ENCODE measurements at places on chromosomes 5 and 9. TPM values are rescaled to one million over a fixed set of nuclear protein-coding genes. Genes with fewer than 3 reads are reported as not detected.

PCAT7 gene
- total RNA-seq = 0.28 TPM

SLC28A3 gene
- 1.0 TPM for total RNA-seq

F12 gene
- total RNA-seq = 4.2 TPM

PALM2AKAP2 gene
- 10.6 TPM for total RNA-seq

ALDH7A1 gene
- 51.8 TPM for total RNA-seq

PCDHGB6 gene
- 7.5 TPM for total RNA-seq

PPP3R2 gene
- not detected for total RNA-seq

- no peaks in the 10 kb centered on the region for H3K36me3 ChIP-seq
- no peaks in the 10 kb centered on the region for H3K27me3 ChIP-seq
- H3K4me1 ChIP-seq = no peaks in the 10 kb centered on the region
- no peak for DNase-seq
- no peak overlapping the region for H3K27ac ChIP-seq
Measured at GRCh38 chr5:137240285-137240684, 258.8 kb downstream of the SPOCK1 start.

GRCh38 chr5:170642776-170643436 lies 139.1 kb downstream of the KCNIP1 start:
- H3K36me3 ChIP-seq = no peaks in the 10 kb centered on the region
- no peak overlapping the region for H3K4me3 ChIP-seq

- H3K4me3 ChIP-seq = no peak overlapping the region
- H3K27ac ChIP-seq = no peak overlapping the region
- no peaks in the 10 kb centered on the region for H3K36me3 ChIP-seq
- no peaks in the 10 kb centered on the region for H3K27me3 ChIP-seq
Measured at GRCh38 chr5:151868451-151868850, 56.2 kb downstream of the GLRA1 start.

DNA sequence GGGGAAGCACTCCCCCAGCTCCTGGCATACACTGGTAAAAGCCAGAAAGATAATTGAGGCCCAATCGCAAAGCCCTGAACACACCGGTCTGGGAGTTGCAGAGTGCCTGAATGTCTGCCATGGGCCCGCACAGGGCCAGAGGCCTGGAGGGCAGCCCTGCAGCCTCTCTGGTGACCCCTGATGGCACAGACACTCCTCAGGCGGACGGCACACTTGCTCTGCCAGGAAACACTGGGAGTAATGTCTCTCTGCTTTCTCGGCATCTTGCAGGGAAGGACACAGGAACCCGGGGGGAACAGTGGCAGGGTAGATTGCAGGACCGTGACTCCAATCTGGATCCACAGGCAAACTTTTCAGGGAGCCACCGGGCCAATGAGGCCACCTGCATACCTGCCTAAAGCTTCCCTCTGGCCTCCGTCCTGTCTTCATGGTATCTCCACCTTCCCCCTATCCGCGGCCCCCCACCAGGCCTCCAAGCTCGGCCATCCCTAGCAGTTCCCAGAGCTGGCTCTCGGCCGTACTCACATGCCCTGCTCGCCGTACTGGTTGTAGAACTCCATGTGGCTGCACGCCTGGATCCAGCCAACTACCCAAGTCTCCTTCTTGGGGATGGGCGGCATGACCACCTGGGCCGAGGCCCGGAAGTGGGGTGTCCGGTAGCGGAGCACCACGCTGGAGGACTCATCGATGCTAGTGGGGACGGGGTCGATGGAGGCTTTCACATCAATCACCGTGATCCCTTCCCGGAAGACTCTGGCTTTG lies 797 bp downstream of the FAM78A start:
- peak overlapping the region; percentile 42 for H3K27ac ChIP-seq
- H3K4me3 ChIP-seq = peak overlapping the region; percentile 43
- no peaks in the 10 kb centered on the region for H3K36me3 ChIP-seq
- peaks cover 2% of the 10 kb centered on the region for H3K27me3 ChIP-seq
- DNase-seq = no peak

DNA sequence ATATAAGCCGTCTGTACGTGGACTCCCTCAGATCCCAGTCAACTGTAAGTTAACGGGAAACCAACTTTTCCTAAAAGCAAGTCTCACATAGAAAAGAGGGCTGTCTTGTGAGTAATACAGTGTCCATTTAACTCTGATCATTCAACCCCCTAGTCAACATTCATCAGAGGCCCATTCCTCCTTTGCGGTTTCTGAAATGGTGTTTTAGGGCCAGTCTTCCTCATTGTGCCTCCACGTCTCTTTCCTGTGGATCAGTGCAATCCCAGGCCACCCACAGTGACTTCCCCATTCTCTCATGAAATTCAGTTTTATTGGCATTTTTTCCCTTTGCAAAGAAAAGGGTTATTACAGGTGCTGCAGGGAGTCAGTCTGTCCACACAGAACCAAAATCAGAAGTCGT lies 261.8 kb downstream of the NR3C1 start:
- no peak for DNase-seq
- H3K4me3 ChIP-seq = no peak overlapping the region
- H3K27ac ChIP-seq = no peak overlapping the region
- no peaks in the 10 kb centered on the region for H3K36me3 ChIP-seq
- H3K27me3 ChIP-seq = no peaks in the 10 kb centered on the region
- H3K4me1 ChIP-seq = no peaks in the 10 kb centered on the region

DNA sequence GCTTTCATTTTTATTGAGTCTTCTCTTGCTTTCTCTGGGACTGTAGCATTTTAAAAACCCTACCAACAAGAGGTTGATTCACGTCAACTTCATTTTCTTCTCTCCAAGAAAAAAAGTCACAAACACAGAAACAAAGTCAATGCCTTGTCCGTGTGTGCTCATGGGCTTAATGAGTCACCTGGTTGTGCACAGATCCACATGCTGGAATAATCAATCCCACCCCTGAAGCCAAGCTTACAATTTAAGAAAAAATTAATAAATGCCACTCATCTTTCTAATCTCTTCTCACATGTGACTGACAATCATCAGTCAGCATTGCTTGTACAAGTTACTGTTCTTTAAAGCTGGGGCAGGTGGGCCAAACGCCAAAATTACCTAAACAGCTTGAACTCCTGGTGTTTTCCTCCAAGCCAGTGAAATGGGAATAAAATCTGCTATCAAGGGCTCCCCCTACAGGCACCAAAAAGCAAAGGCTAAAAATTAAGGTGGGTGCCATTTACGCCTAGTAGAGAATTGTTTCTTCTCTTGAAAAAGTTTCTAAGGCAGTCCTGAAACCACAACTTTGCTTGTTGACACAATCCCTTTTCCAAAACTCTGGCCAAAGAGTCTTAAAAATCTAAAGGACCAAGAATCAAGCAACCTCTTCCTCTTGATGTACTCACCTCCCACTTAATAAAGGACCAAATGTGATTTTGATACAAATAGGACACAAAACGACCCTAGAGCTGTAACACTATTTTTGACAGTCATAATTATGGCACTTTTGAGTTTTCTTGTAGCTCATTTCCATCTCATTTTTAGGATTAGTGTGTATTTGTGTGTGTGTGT lies 21.3 kb downstream of the TRMO start:
- peak; percentile 45 for DNase-seq
- H3K4me3 ChIP-seq = no peak overlapping the region
- H3K27ac ChIP-seq = no peak overlapping the region

DNA sequence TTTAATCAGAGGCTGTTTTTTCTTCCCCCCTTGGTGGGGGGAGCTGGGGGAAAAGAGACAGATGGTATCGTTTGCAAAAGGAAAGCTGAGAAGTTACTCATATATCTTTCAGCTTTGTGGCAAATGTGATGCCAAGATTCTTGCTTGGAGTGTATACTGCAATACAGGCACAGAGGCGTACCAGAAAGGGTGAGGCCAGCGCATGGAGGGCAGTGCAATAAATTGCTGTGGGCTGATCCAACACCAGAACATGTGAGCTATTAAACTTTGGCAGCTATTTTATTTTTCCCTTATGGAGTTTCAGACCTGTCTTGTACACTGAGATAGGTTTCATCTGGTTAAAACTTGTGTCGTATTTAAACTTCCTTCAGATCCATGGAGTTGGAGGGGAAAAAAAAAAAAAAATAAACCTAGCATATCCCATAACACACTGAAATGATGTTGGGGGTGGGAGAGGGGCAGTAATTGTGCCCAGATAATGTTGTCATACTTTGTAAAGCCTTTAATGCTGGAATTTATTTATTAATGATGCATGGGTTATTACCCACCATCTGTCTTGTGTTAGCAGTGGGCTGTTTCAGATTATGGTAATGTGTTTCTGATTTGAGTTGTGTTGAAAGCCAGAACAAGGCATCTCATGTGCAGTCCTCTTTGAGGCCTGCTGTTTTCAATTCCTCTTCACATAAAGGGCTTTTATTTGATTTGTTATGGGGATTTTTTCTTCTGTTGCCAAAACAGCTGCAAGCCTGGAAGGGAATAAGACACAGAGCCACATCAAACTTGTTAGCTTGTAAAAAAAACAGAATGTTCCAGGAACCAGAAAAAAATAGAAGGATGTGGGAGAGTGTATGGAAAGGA lies 891.3 kb downstream of the TLE1 start:
- no peaks in the 10 kb centered on the region for H3K4me1 ChIP-seq
- H3K4me3 ChIP-seq = no peak overlapping the region
- DNase-seq = peak; percentile 95
- no peak overlapping the region for H3K27ac ChIP-seq
- H3K36me3 ChIP-seq = no peaks in the 10 kb centered on the region

DNA sequence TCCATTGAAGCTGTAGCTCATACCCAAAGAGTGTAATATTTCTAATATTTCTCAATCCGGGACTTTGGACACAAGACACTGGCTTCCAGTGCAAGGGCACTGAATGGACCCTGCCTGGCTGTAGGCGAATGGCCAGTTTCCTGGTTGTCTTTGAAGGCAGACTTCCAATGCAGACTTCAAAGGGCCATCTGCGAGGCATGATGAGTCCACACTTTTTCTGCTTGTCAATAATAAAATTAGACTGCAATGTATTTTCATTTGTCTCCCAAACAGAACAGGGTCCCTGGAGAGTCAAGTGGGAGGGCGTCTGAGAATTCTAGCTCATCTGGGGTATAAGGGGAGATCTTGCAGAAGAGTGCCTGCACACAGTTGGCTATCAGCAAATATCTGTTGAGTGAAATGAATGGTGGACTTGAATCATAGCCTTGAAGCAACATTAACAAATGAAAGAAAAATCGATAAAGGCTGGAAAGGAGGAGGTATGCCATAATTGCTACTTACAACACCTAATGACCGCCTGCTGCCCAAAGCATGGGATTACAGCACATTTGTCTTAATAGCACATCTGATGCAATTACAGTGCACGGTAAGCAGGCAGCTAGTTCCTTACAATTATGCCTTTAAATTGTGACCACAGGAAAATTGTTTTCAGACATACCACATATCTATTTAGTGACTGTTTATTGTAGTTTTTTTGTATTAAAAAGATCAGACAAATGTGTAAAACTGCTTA lies 137.5 kb downstream of the ARHGEF28 start:
- H3K36me3 ChIP-seq = peaks cover 2% of the 10 kb centered on the region
- H3K4me3 ChIP-seq = no peak overlapping the region
- no peak for DNase-seq
- H3K4me1 ChIP-seq = no peaks in the 10 kb centered on the region
- H3K27ac ChIP-seq = no peak overlapping the region
- no peaks in the 10 kb centered on the region for H3K27me3 ChIP-seq

GRCh38 chr5:158614951-158615350 lies 484.8 kb downstream of the EBF1 start:
- DNase-seq = no peak
- H3K27ac ChIP-seq = no peak overlapping the region
- H3K4me1 ChIP-seq = no peaks in the 10 kb centered on the region

DNA sequence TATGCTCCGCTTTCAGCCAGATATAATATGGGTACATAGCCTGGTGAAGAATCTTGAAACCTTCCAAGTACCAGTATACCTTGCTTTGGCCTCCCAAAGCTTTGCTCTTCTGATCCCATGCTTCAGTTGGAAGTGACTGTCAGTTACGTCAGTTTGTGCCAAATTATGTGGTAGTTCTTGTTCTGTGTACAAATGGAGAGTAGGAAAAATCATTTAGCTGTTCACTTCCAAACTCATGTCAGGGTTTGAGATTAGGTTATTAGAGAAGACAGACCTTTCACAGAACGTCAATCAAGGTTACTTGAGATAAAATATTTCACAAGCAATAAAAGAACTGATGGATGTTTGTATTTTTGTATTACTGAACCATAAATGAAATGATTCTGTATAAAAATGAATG lies 117.2 kb downstream of the NDUFS4 start:
- no peaks in the 10 kb centered on the region for H3K36me3 ChIP-seq
- DNase-seq = no peak
- H3K4me1 ChIP-seq = no peaks in the 10 kb centered on the region
- H3K27me3 ChIP-seq = no peaks in the 10 kb centered on the region

- no peaks in the 10 kb centered on the region for H3K4me1 ChIP-seq
- H3K27ac ChIP-seq = no peak overlapping the region
- H3K27me3 ChIP-seq = no peaks in the 10 kb centered on the region
- DNase-seq = no peak
Measured at GRCh38 chr9:92312887-92313623, 12.1 kb downstream of the NOL8 start.

GRCh38 chr5:122701640-122702523 lies 73.0 kb upstream of the SNX2 start:
- H3K36me3 ChIP-seq = no peaks in the 10 kb centered on the region
- H3K4me3 ChIP-seq = no peak overlapping the region
- no peaks in the 10 kb centered on the region for H3K27me3 ChIP-seq
- H3K4me1 ChIP-seq = no peaks in the 10 kb centered on the region
- H3K27ac ChIP-seq = no peak overlapping the region

DNA sequence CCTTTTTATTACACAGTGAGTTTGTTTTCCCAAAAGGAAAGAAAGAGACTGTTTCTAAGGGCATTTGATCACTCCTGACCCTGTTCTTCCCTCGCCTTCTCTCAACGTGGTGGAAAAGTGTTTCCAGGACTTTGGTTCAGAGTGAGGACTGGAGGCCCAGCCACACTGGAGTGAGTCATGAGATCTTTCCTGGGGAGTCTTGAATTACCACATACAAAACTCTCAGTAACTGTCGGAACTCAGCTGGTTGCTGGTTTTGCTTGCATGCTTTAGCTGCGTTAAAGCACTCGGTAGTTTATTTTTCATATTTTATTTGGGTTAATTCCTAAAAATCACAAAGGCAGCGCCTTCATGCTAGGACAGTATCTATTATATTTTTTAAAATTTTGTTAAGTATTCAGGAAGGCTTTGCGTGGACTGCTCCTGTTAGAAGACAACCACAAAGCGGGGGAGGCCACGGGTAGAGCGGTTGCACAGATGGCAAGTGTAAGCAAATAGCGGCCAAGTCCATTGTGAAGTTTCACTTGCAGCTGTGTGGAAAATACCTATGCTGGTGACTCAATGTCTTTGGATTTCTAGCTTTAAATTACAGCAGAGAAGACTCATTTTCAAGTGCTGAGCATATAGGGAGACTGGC lies 77.7 kb downstream of the ARSB start:
- H3K36me3 ChIP-seq = no peaks in the 10 kb centered on the region
- no peak overlapping the region for H3K4me3 ChIP-seq
- DNase-seq = peak; percentile 42

DNA sequence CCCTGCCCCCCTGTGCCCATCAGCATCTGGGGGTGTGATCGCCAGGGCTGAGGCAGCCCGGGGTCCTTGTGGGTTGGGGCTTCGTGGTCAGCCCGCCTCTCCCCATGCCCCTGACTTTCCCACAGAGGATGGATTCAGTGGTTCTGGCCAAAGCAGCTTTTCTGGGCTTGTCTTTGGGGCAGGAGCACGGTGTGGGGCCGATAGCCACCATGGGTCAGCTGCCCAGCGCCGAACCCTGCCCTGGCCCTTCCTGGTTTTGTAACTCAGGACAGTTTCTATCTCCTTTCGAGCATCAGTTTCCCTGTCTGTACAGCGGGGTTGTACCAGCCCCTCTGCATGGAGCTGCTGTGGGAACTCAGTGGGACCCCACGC lies 77.1 kb downstream of the HMCN2 start:
- H3K27ac ChIP-seq = no peak overlapping the region
- no peaks in the 10 kb centered on the region for H3K27me3 ChIP-seq
- DNase-seq = peak; percentile 52
- H3K36me3 ChIP-seq = no peaks in the 10 kb centered on the region
- H3K4me3 ChIP-seq = no peak overlapping the region
